Activated T-helper 17 cell treated with anti-CD3 and anti-CD28 coated beads, Interleukin-2, amount 50 U/mL, for 72 hours (primary cell): ENCODE measurements at places on chromosomes 2 and 18.

DNA sequence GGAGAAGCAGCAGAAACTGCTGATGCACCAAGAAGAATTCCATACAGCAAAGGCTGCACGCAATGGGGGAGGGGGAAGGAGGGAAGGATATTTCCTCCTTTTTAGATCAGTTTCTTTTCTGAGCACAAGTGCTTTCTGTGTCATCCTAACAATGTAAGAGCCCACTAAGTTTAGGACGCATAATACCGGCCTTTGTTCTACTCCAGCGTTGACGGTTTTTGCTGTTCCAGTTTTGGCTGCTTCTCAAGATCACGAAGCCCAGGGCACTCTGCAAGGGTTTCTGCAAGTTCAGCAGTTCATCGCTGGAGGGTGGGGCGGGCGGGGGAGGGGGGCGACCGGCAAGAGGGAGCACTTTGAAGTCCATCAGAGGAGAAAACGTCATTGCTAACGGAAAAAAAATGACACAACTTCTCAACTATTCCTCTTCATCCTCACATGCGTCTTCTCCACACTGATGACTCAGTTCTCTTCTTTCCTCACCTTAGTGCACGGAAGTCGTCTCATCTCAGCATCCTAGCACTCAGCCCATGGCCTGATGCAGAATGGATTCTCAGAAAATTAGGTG lies 8.7 kb downstream of the FAM178B start:
- ATAC-seq: peak; percentile 96

- peak; percentile 65 for ATAC-seq
Observed at GRCh38 chr2:145411493-145411892, 891.6 kb upstream of the ZEB2 start.

GRCh38 chr2:174964404-174964803 lies 40.8 kb downstream of the CHN1 start:
- ATAC-seq: no peak

DNA sequence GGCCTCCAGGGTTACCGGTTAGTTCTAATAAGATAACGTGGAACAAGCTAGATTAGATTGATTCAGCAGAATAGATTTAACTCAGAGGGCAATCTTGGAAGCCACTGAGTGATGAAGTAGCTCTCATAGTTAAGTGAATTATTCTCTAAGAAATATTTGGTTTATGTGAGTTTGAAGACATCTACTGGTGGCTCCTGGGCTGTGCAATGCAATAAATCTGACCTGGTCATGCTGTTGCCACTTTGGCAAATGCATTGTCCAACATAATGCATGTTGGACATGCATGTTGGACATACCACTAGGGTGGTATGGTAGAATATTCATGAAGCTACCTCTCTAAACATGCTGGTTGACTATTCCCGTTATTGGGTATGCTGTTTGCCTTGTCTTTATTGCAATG lies 493.7 kb upstream of the VRK2 start:
- no peak for ATAC-seq

GRCh38 chr2:46435796-46436360 lies 43.5 kb upstream of the TMEM247 start:
- ATAC-seq: no peak

GRCh38 chr2:175552902-175553301 lies 371.4 kb upstream of the ATP5MC3 start:
- no peak for ATAC-seq
